NCI-H146 (cell line): ENCODE measurements at places on chromosomes 5 and 9.

GRCh38 chr5:173917788-173918786 is 29.9 kb downstream of the CPEB4 start:
- DNase-seq = no peak

DNA sequence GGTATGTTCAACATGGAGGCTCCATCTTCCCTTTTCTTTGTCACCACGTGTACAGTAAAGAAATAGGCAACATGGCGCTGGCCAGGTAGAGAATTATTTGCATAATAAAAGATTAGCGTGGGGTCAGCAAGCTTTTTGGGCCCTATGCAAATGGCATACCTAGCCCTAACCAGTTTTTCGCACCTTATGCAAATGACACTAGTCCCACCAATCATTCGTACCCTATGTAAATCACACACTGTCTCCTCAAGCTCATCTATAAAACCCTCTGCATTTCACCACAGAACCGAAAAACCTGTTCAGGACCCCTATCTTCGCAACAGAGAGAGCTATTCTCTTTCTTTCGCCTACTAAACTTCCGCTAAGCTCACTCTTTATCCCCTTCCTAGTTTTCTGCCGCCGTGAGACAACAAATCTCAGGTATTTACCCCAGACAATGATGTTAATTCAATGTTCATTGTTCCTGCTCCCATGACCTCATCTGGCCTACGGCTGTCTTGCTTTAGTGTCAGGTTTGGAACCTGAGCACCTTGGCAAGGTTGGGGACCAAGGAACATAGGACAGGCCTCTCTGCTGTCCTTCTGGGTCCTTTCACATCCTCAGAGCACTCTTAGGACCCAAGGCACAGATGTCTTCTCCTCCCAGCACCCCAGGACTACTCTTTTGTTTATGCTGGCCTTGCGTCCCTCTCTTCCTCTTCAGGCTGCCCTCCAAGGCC is 180.7 kb upstream of the RAI14 start:
- DNase-seq = no peak

DNA sequence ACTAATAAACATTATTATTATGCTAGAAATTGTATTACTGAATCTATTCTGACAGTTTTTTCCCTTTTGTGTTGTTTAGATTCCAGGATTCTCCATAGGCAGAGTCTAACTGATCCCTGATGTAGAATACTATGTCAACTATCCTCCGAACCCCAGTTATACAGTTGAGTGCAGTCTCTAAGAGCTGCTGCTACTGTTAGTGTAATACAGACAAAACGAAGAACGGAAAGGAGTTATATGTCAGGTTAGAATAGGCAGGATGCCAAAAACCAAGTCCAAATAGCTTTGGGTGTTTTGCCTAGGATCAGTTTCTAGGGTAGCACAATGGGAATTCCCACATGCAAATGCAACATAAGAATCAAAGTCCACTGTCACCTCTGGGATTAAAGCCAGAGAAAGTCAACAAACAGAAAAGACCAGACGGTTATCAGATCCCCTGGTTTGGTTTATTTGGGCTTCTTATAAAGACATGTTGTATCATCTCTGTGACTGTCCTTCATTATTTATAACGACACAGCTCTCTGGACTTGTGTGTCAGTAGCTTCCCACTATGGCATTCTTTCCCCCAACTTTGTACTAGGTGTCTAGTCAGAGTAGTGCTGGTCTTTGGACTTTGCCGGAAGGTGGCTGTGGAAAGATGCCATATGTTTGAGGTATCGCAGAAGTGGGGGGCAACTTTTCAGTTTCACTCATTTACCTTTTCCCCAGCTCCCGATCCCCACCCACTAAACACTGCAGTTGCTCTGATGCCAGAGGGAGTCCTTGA is 14.9 kb upstream of the TMEM38B start:
- DNase-seq = no peak

DNA sequence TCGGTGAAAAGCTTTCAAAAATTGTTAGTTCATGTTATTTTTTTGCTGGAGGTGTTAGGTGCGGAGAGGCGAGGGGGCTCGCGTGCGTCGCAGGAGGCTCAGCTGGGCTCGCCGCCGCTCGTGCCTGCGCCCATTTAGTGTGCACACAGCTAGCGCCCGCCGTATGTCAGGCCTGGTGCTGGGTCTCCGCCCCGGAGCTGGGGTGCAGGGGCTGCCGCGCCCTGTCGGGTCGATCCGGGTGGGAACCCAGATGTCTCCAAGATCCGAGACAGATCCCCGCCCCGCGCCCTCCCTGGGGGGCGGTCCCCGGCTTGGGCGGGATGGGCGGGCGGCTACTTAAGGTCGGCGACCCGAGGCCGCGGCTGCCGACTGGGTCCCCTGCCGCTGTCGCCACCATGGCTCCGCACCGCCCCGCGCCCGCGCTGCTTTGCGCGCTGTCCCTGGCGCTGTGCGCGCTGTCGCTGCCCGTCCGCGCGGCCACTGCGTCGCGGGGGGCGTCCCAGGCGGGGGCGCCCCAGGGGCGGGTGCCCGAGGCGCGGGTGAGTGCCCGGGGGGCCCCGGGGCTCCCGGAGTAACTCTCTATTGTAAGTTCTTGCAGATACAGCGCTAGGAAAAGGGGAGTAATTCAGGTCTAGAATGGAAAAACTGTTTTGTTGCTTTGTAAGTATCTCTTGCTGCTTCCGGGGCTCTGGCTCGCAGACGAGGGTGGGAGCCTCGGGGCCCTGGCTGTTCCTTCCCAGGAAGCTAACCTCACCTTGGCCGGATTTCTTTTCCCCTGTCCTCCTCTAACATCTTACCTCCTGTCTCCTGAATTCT is 31.7 kb downstream of the GSN start:
- DNase-seq = peak; percentile 12

DNA sequence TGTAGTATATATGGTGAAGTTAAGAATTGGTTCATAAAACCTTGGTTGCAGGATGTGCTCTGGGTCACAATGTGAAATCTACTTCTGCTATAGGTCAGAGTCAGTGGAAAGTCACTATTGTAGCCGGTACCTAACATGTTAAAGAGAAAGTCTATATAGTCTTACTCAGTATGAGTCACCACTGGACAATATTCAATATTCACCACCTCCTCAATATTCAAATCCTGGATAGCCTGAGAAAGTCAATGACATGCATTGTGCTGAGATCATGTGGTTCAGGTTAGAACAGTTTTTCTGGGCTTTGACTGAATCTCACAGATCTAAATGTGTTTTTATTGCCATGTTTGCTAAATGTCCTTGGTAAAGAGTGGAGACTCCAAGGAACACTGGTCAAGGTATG is 108.8 kb downstream of the HMHB1 start:
- DNase-seq = no peak

DNA sequence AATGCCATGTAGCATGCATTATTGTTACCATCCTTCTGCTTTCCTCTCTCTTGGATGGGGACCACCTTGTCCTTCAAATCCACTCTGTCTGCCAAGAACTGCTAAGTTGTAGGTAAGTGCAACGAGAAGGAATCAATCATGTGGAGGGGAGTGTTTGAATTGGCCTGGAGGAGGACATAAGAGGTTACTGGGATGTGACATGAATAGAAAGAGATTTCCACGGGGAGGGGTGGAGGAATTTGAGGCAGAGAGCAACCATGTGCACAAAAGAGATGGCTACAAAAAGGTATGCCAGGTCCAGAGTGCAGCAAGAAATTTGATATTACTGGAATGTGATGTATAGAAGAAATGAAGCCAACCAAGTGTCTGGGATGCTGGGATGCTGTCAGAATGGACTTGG is 648.9 kb upstream of the KLF4 start:
- no peak for DNase-seq

- DNase-seq = no peak
Observed at GRCh38 chr5:6262651-6263363, 115.5 kb downstream of the MED10 start.

- peak; percentile 58 for DNase-seq
Observed at GRCh38 chr9:97386733-97387503, 25.0 kb upstream of the TDRD7 start.

- peak; percentile 2 for DNase-seq
Observed at GRCh38 chr5:68533571-68534084, 318.1 kb downstream of the PIK3R1 start.

DNA sequence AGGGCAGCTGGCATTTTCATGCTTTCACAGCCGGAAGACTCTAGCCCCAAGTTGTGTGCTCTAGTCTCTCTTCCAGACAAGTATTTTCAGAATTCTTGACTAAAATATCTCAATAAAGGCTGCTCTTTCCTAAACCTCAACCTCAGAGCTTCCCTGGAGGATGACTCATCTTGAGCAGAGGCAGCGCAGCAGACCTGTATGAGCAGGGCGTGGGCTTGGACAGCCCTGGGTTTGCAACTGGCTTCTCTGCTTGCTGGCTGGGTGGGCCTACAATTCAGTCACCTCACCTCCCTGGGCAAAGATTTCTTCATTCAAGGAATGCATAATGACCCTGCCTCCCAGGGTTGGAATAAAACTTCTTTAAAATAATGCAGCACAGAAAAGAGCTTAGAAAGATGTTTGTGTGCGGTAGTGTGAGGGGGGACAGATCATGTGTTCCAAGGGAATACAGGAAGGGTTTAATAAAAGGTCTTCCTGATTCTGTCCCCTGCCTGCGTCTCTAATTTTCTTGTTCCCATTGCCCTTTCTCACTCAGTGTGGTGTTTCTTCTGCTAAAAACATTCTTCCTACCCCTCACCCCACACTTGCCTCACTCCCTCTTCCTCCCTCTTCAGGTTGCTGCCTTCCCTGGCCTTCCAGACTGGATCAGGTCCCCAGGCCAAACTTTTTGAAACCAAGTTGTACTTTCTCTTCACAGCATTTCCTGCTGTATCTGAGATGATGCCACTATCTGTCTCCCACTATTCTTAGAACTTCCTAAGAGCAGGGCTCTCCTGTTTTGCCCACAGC is 39.4 kb upstream of the MAP1B start:
- peak; percentile 18 for DNase-seq

DNA sequence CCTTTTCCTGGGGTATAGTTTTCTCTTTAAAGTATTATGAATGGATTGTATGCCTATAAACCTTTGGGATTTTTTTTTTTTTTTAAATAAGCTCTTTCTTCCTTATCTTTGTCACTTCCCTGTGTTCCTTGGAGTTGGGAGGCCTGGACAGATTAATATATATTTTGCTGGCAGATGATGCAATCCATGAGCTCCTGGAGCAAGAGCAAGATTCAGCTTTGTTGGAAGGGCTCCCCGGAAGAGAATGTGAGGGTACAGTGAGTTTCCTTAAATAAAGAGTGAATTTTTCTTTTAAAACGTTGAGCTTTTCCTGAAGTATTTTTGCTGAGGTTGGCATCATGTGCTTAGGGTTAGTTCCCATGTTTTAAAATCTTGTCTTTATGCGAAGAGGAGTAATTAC is 98.7 kb upstream of the SLC28A3 start:
- no peak for DNase-seq

DNA sequence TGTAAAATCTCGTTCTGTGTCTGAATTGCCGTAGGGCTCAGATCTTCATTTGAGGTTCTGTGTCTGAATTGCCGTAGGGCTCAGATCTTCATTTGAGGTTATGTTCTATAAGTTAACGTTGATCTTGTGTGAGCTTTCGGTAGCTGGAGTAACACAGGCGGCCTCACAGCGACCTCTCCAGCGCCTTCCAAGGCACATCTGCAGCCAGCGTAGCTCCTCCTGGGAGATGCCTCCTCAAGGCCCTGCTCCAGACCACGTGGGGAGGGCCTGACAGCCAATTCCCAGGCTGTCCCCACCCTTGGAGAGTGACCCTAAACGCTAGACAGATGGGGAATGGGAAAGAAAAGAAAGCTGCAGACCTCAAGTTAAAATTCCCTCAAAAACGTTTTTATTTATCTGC is 8.7 kb upstream of the AHRR start:
- no peak for DNase-seq

DNA sequence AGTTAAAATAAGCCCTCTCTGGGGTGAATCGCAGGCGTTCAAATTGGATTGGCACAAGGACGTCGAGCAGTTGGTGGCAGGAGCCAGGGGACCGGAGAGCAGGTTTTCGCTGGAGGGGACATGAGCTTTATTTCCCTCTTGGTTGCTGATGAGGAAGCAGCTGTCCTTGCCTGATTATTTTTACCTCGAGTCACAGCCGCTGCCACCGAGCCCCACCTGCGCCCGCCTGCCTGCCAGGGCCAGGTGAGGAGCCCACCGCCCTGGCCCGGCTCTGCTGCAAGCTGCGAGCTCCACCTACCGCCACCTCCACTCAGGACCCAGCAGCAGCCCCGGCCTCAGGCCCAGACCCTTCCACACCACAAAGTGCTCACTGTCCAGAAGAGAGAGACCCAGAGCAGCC is 9.0 kb upstream of the ADGRD2 start:
- no peak for DNase-seq

DNA sequence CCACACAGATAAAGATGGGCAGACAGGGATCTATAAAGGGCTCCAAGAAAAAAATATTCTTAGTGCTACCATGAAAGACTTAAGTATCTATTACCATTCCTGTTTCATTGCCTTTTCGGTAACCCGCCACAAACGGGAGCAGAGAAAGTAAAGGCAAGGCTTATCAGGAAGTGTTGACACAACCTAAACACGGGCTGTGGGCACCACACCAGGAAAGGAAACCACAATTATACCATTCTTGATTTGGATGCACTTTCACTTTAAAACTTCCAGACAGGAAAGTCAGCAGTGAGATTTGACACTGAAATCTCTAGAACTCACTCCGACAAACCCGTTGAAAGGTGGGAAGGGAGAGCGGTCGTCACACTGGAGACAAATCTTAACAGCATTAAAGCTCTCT is 6.5 kb downstream of the TLE1 start:
- no peak for DNase-seq

DNA sequence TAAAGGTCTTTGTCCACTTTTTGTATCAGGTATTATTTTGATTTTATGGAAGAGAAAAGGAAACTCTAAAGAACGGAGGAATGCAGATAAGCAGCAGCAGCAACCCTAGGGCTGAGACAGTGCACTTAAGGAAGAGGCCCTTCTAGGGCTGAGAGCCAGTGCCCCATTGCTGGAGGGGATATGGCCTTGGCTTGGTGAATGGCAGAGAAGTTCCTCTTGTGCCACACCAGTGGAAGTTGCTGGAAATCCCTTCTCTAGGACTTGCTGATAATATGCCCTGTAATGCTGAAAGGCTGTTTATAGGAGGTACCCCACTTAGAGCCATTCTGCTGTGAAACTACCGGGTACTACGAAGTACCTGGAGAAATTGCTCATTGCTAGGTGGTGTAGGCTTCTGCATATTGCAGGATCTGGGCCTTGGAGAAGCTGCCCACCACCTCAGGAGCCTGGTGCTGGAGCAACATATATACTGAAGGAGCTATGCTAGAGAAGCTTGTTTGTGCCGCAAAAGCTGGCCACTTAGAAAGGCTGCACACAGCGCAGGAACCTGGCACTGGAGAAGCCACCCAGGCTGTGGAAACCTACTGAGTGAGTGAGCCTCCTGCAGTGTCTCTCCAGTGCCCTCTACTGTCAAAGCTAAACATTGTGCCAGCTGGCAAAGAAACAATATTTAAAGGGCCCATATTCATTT is 9.6 kb upstream of the UBTD2 start:
- peak; percentile 62 for DNase-seq

- DNase-seq = no peak
Observed at GRCh38 chr5:33886283-33886682, 5.5 kb downstream of the ADAMTS12 start.

- no peak for DNase-seq
Observed at GRCh38 chr5:1461396-1461795, 16.2 kb upstream of the SLC6A3 start.

DNA sequence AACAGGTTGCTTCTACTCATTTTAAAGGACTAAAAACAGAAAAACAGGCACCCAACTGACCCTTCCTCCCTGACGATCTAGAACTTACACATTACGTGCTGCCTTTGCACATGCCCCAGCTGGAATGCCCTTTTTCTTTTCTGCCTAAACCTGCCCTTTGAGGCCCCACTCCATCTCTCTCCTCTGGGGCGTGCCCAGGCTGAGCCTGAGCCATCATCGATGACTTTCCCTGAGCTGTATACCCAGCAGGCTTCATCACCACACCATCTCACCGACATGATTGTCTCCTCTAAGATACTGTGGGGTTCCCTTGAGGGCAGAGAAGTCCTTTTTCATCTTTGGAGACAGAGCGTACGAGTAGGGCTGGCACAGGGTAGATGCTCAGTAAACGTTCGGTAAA is 24.1 kb upstream of the GABBR2 start:
- DNase-seq = no peak
